ENCODE measurements at places on chromosomes 6 and 20.

GRCh38 chr6:150027806-150028565 is 2.7 kb upstream of the RAET1L start:
- no peak for DNase-seq

DNA sequence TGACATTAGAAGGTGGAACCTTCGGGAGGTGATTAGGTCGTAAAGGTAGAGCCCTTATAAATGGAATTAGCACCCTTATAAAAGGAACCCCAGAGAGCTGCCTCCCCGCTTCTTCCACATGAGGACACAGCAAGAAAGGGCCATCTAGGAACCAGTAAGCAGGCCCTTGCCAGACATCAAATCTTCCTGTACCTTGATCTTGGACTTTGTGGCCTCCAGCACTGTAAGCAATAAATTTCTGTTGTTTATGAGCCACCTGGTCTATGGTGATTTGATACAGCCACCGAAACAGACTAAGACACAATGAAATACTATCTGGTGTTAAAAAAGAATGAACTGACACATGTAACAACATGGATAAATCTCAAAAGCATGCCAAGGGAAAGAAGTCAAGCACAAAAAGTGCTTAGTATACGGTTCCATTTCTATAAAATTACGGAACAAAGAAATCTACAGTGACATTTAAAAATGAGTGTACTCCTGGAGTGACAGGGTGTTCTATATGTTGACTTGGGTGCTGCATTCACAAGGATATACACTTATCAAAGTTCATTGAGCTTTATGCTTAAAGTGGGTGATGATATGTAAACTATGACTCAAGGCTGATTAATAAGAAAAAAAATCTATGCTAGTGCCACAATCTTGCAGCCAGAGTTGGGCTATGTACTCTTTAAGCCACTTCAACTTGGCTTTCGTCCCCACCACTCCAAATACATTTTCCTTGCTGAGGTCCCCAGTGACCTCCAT is 18.4 kb downstream of the SERPINB1 start:
- DNase-seq, result no peak

DNA sequence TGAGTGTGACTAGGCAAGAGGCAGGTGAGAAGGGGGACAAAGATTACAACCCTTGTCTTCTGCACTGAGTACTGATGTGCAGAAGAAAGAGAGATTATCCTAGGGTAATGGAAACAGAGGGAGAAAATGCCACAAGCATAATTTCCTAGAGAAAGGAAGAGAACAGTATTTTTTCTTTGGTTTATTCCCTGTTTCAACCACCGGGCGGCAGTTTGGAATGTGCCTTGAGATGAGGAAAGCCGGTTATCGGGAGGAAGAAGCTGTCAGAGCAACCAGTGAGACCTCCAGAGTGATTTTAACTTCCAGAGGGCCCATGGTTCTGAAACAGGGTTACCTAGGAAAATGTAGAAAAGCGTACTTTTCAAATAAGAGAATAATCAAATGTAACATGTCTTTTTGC is 121.4 kb downstream of the REV3L start:
- DNase-seq, result peak; percentile 7

GRCh38 chr6:39847221-39847620 is 55.0 kb downstream of the DAAM2 start:
- DNase-seq, result no peak

DNA sequence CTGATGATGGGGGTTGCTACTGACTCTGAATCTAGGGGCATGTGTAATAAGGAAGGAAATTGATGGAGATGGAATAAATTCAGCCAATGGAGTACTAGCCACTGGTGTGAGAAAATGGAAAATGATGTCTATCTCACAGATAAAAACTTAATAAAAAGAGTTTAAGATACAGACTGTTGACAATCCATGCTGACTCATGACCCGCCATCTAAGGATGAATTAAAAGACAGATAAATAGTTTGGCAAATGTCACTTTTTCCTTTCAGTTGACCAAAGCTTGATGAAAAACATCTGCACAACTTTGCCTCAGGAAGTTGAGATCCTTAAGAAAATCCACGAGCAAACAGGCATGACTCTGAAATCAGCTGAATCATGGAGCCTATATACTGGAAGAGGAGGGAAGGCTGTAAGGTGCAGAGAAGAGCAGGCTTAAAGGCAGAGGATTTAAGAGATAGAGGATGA is 82.6 kb upstream of the BMP5 start:
- DNase-seq, result no peak

DNA sequence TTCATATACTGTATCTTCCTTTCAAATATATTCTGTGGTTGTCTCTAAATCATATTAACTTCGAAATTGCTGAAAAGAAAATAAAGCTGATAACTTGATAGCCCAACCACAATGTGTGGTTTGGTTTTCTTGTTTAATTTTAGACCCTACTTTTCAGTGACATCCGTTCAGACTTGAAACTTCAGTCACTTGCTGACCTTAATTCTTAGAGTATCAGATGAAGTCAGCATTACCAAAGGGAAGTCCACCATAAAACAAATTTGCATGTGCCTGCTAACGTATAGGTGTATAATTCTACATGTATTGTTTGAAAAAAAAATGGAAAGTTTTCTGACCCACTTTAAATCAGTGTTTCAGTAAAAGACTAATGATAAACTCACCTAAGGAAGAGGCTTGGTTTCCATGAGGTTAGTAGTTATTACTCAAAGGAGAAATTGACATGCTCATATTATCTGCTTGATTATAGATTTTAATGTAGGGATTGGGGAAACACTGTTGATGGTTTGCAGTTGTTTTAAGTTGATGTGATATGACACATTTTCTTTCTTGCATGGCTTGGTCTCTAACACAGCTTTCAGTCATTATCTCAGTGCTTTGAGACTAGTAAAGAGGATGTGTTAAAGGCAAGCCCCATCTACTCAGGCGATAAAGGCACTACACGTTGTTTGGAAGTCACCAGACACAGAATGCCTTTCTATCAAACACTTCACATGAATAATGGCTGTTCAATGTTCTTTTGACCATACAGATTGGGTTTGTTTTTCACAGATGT is 5.2 kb upstream of the IL17A start:
- DNase-seq, result no peak

DNA sequence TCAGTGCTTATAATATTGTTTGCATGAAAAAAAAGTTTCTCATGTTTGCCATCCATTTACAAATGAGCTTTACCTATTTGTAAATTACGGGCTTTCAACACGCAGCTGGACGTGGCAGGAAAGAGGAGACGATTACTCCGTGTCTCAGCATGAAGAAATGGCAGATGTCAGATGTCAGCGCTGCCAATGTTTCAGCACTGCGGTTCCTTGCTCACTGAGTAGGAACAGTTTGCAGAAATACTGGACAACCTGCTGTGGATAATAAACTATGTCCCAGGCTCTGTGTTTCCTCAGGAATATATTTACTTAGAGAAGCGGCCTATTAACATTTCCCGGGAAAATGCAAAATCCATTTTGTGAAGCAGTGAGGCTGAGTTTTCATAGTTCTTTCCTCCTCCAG is 22.7 kb downstream of the RAMACL start:
- no peak for DNase-seq

GRCh38 chr6:77425216-77425615 is 38.1 kb downstream of the HTR1B start:
- DNase-seq, result no peak

- DNase-seq, result no peak
Measured at GRCh38 chr6:112251171-112251875, 3.0 kb downstream of the LAMA4 start.

DNA sequence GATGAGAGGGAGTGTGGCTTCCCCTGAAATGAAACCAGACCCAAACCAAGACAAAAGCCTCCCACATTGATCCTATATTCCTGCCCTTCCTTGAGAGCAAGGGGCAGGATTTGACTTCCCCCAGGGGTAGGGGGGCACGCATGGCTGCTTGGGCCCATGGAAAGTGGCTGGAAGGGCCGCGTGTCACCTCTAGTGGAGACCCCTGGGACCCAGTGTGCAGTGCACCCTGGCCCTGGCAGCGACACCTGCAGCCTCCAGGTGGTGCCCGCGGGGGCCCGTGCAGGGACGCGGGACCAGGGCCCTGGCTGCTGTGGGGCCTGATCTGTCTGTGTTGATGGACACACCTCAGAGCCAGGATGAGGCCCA is 18.0 kb upstream of the SLCO4A1 start:
- no peak for DNase-seq

- DNase-seq, result no peak
Measured at GRCh38 chr6:100965067-100965466, 83.9 kb upstream of the ASCC3 start.

GRCh38 chr6:132198896-132199295 is 202.4 kb downstream of the MOXD1 start:
- no peak for DNase-seq

GRCh38 chr6:2114100-2114499 is 131.3 kb downstream of the GMDS start:
- no peak for DNase-seq

- peak; percentile 96 for DNase-seq
Measured at GRCh38 chr6:111259089-111259831, 172.0 kb downstream of the SLC16A10 start.

DNA sequence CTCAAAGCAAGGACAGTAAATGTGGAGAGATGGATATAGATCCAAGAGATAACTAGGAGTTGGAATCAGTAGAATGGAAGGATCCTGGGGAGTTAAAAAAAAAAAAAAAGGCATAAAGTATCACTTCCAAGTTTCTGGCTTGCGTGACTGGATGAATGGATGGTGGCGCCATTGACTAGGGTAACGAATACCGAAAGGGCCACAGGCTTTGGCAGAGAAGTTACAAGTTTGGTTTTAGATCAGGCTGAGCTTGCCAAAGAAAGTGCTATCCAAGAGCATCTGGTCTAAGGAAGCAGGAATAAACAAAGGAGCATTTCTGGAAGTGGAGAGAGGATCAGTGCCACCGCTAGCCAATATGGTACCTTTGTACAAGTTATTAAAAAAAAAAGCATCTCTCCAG is 17.5 kb downstream of the L3MBTL1 start:
- no peak for DNase-seq

- no peak for DNase-seq
Measured at GRCh38 chr6:169851641-169852503, 100.5 kb downstream of the ERMARD start.

DNA sequence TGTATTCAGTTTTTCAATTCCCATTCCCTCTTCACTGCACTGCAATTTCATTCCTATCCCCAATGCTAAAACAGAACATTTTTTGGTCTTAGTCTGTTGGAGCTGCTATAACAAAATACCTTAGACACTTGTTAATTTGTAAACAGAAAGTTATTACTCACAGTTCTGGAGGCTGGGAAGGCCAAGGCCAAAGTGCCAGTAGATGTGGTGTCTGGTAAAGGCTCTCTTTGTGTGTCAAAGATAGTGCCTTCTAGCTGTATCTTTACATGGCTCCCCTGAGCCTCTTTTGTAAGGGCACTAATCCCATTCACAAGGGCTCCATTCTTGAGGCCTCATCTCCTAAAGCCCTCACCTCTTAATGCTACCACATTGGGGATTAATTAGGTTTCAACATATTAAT is 40.0 kb downstream of the PHIP start:
- DNase-seq, result no peak

- DNase-seq, result no peak
Measured at GRCh38 chr6:101961357-101961756, 567.8 kb downstream of the GRIK2 start.

DNA sequence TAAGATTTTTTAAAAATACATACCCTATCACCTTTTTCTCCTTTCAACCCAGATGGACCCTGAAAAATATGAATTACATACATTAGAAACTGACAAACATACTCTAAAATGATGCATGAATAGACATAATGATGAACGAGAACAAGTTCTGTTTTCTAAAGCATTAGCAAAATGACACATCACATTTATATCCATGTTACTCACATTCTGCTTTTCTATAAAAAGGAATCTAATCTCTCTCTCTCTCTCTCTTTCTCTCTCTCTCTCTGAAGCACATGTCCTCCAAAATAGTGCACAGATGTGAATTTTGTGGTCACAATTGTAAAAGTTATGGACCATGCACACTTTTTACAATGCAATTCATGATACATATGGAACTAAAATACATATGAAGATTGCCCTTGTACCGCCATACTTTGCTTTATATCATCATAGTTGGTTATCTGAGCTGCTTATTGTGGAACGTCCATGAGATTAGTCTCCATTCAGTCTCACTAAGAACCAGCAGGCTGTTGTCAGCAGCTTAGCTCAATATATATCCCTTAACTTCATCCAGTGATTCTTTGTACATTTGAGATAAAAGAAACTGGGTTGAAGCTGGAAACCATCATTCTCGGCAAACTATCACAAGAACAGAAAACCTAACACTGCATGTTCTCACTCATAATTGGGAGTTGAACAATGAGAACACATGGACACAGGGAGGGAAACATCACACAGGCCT is 114.2 kb downstream of the COL12A1 start:
- no peak for DNase-seq

DNA sequence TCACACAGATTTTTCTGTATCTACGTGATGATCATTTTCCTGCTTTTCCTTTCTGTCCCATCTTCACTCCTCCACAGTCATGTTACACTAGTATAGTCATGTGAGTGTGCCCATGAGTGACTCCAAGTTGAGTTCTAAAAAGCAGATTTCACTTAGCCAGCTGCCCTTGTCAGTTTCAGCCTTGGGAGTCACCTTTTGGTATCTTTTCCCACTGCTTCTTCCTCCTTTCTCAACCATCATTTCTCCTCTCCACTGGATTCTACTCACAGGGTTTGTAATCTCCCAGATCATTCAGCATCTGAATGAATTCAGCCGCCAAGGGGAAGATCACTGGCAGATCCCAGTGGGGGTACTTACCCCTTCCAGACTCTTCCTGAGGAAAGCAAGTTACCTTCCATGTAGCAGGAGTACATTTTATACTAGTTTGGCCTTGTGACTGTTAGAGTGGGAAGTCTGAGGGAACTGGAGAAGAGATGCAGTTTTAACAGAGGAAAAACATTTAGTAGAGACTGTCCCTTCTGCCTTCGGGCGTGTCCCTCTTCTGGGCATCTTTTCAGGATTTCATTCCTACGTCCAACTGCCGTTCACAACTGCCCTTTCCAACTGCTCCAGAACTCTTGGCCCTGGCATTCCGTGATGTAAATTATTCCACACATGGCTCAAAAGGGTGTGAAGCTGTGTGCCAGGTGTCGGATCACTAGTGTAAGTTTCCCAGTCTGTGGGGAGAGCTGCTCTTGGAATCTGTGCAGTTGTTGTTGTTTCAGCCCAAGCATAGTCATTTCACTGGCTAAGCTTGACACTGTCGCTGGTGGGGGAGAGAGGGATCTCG is 38.9 kb downstream of the BICRAL start:
- DNase-seq, result no peak

GRCh38 chr20:34010405-34010931 is 16.8 kb downstream of the RALY start:
- DNase-seq, result no peak

GRCh38 chr6:126180585-126180984 is 159.3 kb upstream of the CENPW start:
- no peak for DNase-seq

DNA sequence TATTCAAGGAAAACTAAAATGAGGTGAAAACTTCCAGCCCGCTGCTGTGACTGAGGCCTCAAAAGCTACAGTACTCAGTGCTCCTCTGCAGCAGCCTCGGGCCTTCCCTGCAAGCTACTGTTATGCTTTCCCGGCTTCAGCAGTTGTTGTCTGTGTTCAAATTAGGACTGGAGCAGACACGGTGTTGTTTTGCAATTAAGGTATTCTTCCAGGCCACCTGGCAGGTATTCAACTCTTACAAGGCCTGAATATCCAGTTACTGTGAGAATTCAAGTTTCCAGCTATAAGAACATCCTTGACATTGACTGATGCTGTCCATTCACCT is 10.7 kb downstream of the TXNDC5 start:
- no peak for DNase-seq

GRCh38 chr6:159116343-159116742 is 52.9 kb upstream of the FNDC1 start:
- no peak for DNase-seq
